ENCODE measurements at places on chromosomes 4 and X.

DNA sequence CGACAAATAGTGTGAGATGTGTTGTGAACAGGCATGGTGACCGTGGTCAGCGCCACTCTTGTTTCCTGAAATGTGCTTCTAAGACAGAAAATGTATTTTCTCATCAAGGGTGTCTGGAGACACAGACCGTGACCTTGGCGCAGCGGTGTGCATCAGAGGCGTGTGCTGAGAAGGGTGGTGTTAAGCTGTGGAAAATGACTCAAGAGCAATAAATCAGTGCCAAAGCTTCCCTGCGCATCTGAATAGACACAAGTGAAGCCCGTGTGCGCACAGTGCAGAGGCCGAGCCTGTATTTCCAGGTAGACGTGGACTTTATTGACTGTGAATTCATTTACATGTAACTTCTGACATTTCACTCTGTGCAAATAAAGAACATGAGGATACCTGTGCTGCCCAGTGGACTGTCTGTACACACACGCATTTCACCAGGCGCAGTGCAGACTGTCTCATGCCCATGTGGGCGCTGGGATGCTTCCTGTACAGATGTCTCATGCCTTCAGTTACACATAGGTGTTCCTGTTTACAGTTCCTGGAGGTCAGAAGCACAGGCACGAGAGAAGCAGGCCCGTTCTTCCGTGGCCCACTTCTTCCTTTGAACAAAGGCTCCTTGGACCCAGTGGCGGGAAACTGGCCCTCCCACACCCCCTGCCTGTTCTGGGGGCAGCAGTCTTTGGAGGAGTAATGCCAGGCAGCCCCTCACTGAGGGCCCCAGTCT is 31.9 kb downstream of the NSG1 start:
- no peak for DNase-seq

- no peak for DNase-seq
Measured at GRCh38 chr4:119059221-119059620, 76.4 kb upstream of the MYOZ2 start.

GRCh38 chr4:109383823-109384222 is 49.8 kb upstream of the SEC24B start:
- DNase-seq = no peak

DNA sequence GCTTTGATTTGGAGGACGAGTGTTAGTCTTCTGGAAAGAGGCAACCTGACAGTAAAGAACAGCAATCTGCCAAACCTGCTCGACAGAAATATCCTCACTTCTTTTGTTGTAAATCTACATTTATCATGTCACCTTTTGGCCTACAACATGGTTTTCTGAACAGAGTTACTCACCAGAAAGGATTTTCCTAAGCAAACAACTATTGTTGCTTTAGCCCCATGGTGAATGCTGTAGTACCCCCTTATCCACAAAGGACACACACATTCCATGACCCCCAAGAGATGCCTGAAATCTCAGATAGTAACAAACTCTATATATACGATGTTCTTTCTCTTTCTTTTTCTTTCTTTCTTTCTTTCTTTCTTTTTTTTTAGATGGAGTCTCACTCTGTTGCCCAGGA is 42.7 kb downstream of the TMEM150C start:
- no peak for DNase-seq

GRCh38 chr4:130722361-130722760 is 1626.4 kb downstream of the C4orf33 start:
- no peak for DNase-seq

DNA sequence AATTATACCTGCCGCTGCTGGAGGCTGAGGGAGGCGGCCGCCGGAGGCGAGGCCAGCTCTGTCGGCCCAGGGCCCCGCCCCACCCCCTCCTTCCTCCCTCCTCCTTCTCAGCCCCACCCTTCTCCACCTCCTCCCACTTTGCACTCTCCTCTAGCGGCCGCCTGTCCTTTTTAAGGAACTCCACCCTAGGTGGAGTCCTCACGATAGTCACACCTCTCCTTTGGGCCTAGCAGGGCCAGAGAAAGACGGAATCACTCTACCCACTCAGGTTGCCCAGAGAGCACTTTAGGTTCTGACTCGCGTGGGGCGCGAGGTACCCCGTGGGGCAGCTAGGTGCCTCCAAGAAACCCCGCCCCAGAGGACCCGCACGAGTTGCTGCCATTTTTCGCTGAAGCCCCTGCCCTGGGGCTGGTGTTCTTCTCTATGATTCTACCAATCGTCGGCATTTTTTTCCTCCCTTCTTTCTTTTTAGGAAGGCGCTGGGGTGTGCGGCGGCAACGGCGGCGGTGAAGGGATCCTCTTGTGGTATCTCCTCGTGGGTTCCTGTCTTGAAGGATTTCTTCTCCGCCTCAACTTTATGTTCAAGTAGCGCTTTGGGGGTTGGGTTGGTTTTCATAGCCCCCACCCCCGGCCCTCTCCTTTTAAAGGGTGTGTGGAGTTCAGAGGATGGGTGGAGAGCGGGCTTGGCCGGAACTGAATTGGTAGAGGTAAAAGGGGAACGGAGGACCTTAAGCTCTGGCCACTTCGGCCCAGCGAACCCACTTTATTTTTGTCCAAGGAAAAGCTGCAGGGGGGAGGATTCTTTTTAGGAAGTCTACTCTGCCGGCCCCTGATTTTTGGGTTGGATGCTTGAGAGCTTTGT is at the start of gene KLF8:
TSS of gene KLF8 (plus strand) at position 136 of the 862 bp plus-strand sequence. CDS start 979 bp downstream, outside the sequence.
- no peak for DNase-seq

DNA sequence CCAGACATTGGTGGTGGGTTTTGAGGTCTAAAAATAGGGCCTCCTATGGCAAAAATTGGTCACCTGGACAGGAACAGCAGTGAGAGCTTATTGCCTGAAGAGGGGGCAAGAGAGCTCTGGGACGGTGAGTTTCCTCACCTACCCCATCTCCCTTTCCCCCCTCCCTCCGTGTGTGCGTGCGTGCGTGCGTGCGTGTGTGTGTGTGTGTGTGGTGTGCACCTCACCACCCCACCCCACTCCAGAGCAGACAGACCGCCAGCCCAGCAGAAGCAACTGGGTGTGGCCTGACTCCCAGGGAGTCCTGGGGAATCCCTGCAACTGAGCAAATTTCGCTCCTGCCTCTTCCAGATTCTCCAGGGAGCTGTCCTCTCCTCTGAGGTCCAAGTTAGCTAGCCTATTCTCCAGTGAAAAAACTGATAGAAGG is 44.7 kb downstream of the PRPS1 start:
- no peak for DNase-seq

DNA sequence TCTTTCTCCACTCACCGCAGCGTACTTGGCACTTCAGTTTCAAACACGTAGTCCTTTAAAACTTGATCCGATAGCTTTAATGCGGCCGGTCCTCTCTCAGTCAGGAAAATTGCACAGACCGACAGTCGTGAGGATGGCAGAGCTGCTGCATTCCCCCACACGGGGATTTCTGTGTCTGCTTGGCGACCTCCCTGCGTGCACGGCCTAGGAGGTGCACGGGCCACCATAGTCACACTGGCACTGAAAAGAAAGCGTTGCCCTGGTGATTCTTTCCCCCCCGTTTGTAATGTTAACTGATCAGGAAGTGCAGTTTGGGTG is 10.3 kb downstream of the AKAP17A start:
- DNase-seq = no peak

GRCh38 chr4:38710053-38710452 is 46.1 kb downstream of the KLF3 start:
- no peak for DNase-seq

GRCh38 chr4:73197220-73197619 is 61.4 kb downstream of the ANKRD17 start:
- no peak for DNase-seq

GRCh38 chrX:117771384-117771783 is 345.2 kb downstream of the KLHL13 start:
- DNase-seq = no peak

GRCh38 chrX:117910216-117910615 is 206.4 kb downstream of the KLHL13 start:
- no peak for DNase-seq

DNA sequence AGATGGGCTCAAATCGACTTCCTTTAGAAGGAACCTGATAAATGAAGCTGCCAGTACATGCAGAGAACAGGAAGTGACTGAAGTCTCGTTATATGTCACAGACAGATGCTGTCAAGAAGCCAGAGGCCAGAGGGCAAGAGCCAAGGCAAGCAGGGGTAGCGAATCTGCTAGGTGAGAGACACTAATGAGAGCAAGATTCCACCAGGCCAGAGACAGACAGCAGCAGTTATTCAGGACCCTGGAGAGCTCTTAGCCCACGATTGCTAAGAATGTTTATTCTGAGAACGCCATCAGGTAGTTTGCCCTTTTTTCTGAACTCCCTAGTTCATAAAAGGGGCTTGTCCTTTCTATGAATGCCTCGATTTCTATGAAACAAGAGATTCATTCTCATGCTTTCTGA is 73.7 kb downstream of the BEND2 start:
- no peak for DNase-seq
